Fibroblast of villous mesenchyme (primary cell): ENCODE measurements at places on chromosomes 2 and 18. TPM values are rescaled to one million over a fixed set of nuclear protein-coding genes. Genes with fewer than 3 reads are reported as not detected.

- DNase-seq: peak; percentile 80
Observed at GRCh38 chr2:43387092-43388062, 161.0 kb upstream of the ZFP36L2 start.

GRCh38 chr2:162333968-162334367, 10.0 kb upstream of the GCA start:
- DNase-seq: peak; percentile 15

DNA sequence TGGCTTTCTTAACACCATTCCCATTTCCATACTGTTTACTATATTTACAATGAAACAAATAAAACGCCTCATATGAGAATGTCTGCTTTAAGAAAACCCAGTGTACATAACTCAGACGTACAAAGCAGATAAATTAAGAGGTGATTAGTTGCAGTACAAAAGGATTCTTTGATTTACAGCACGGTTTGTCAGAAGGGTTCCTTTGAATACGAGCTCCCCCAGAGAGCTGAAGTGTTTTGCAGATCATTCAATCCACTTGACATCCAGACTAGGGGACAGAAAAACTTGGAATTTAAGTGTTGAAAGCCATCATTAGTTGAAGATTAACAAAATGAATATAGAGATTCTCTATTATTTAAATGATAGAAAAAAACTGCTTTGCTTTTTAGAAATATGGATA, 72.5 kb downstream of the RAPGEF4 start:
- no peak for DNase-seq

DNA sequence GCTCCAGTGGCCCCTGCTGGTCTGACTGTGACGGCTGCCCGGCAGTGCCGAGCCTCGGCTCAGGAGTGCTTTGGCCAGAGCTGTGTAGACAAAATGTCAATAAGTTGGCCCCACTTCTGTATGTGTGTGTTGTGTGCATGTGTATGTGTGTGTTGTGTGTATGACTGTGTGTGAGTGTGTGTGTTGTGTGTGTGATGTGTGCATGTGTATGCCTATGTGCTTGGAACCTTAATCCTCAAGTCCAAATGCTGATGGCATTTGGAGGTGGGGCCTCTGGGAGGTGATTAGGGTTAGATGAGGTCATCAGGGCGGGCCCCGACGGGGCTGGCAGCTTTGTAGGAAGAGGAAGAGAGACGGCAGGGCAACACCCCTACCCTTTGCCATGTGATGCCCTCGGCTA, 269.0 kb downstream of the DCDC2C start:
- no peak for DNase-seq

DNA sequence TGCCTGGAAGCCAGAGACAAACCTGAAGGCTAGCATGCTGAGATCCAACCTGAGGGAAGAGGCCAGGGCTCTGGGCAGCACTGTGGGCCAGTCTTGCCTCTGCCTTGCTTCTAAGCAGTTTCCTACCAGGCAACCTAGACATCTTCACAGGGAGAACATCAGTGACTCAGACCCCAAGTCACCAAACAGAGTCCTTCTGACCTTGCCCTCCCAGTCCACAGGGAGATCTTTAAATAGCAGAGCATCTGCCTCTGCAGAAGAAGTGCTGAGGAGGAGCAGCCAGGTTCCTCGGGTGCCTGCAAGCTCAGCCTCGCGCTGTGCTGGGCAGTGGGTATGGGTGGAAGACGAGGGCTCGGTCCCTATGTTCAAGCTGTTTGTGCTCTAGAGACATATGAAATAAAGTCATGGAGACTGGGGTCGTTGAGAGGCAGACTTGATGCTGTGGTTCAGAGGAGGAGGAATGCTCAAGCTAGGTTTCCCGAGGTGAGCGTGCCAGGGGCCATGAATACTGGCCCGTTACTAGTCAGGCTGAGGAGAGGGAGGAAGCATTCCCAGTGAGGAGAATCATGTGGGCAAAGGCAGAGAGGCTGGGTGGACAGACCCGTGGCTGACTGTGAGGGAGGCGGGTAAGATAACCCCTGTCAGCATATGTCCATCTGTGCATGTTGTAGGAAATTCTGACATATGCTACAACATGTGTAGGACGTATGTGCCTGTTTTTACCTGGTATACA, 66.5 kb downstream of the BOLA3 start:
- no peak for DNase-seq

DNA sequence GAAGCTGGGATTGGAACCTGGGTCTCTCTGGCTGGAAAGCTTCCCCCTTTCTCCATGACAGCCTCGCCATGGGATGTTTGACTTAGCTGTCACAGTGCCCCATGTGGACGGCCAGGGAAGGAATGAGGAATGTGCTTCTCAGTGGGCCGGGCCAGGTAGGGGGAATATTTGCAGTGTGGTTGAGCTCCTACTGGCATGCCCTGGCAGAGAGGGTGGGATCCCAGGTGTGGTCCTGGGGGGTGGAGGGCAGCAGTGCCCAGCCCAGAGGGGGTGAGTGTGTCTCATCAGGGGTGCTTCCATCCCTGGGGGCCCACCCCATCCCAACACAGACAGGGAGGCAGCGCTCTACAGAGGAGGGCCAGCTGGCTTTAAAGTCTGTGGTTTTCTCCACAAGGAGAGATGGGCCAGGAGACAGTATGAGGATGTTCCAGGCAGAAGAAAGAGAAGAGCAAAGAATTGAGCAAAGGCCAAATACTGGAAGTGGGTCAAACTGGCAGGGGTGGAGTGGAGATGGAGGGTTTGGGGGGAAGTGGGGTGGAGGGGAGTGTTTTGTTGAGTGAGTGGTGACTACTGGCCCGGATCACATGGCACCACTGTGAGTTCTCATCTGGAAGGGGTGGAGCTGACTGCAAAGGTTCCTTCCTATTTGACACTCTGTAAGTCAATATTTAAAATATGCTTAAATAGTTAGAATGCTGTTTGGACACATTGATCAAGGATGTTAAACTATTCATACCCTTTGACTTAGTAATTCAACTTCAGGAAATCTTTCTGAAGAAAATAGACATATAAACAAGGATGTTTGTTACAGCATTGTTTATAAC, 94.0 kb downstream of the MYCN start:
- DNase-seq: no peak

DNA sequence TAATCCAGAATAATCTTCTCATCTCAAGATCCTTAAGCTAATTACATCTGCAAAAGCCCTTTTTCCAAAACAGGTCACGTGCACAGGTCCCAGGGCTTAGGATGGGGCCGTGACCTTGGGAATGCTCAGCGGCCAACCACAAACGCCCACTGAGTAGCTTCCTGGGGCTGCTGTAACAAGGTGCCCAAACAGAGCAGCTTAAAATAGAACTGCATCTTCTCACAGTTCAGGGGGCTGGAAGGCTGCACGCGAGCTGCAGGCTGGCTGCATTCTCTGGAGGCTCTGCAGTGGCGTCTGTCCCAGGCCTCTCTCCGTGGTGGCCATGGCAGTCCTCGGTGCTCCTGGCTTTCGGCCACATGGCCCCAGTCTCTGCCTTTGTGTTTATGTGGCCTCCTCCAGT, 31.9 kb downstream of the ADI1 start:
- DNase-seq: no peak

GRCh38 chr18:48200631-48201336, 208.4 kb downstream of the ZBTB7C start:
- DNase-seq: no peak

GRCh38 chr18:32548688-32549087, 78.0 kb upstream of the GAREM1 start:
- DNase-seq: no peak

DNA sequence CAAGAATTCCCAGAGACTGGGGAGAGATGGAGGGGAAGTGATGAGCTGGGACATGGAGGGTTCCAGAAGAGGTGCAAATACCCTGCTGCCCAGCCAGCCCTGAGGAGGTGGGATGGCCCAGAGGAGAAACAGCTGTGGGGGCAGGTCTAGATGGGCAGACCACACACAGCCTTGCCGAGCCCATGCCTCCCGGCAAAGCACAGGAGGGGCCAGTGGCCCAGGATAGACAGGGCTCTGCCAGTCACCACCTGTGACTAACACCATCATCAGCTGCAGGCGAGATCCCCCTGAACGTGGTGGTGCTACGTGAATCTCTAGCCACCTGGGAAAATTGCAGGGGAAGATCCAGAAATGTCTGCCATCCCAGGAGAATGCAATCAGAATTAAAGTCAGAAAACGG, 39.4 kb downstream of the SCTR start:
- DNase-seq: no peak

- DNase-seq: no peak
Observed at GRCh38 chr2:218877331-218877730, 3.3 kb upstream of the WNT10A start.

DNA sequence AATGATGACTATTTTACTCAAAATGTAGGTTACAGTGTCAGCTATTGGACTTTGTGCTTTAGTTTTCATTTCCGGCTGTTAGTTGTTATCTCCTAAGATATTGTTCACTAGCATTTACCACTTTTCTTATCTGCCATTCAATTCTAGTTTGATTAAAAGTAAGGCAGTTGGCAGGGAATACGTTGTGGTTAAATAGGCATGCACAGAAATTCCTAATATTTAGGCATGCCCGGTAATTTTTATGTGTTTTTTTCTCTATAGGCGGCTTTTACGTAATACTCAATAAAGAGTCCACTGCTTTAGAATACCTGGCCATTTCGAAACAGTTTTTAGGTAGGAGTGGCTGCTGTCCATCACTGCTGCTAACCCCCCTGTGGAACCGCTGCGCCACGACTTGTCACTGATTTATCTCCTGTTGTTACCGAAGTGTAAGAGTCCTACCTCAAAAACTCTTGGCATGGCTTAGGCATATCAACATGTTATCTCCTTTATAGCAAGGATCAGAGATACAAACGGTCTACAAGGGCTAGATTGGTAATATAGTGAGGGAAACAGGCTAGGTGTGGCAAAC, 39.5 kb downstream of the BABAM2 start:
- no peak for DNase-seq

The MDH1B gene
- total RNA-seq: 0.64 and 1.3 TPM in 2 replicates

DNA sequence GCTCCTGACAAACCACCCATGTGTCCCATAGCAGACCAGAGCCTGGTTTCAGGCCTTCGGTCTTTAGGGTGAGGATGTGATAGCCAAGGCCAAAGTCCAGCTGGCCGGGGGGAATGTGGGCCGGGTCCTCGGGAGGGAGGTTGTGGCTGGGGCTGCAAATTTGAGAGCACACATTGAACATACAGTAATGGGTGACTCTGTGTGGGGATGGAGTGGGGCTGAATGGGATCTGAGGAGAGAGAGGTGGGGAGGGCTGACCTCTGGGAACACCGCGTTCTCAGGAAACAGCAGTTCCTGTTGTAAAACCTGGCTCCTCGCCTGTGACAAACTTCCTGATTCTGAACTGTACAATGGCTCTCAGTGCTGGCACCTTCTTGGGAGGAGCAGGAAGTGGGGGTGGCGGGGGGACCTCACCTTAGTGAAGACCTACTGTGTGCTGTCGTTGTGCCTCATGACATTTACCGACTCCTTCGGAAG, 48.8 kb downstream of the MCFD2 start:
- DNase-seq: no peak

DNA sequence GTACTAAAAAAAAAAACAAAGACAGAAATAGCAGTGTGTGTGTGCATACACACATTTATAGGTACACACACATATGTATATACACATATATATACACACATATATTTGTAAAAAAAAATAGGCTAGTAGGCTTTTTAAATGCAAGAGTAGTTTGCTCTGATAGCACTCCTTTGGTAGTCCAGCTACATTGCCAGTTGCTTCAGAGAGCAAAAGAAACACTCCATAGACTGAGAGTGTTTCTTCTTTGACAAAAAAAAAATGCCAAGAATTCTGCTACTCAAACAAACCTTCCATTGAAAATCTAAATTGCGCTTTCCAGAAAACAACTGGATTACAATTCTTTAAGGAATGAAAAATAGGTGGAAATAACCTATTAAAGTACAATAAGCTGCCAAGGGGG, 365.9 kb upstream of the GALNT5 start:
- DNase-seq: no peak

- DNase-seq: no peak
Observed at GRCh38 chr2:95401480-95401879, 1.0 kb upstream of the FAHD2A start.

GRCh38 chr2:238638100-238638981, 209.5 kb upstream of the TWIST2 start:
- DNase-seq: no peak

GRCh38 chr2:205276116-205276777, 406.1 kb upstream of the NRP2 start:
- DNase-seq: no peak

The MDH1 gene
- 164 and 189 TPM in 2 replicates for total RNA-seq

The C2orf92 gene
- total RNA-seq: 2.6 and 6.0 TPM in 2 replicates

GRCh38 chr2:134758633-134759032, 39.8 kb upstream of the TMEM163 start:
- DNase-seq: no peak

GRCh38 chr2:54797307-54797706, 73.8 kb downstream of the EML6 start:
- no peak for DNase-seq

DNA sequence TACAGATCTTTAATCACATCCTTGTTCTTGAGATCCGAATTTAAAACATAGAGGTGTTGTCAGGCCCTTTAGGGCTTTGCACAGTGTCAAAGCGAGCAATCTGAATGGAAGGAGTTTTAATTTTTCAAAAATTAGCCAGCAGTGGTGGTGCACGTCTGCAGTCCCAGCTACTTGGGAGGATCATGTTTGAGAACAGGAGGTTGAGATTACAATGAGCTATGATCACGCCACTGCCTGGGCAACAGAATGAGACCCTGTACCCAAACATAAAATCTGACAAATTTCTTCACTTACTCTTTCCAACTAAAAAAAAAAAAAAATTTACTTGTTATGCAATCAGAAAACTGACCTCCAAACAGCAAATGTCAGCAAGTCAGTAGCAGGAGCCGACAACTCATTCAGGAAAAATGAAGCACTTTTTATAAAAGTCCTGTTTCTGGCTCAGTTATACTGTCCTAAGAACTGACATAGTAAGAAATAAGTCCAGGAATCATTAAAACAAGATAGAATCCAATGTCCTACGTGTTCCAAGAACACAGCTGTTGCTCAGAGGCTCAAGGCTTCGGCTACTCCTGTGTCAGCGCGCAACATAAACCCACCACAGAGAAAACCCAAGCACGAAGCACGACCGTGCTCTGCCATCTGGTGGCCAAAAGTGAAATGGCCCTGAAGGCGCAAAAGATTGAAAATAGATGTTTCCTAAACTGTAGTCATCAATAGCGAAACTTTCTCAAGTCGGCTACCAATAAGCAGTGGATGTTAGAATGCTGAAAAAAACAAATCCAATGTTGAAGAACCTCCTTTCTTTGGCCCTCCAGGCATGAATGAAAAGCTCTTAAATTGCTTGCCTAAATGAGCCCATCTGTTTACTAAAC, 138.1 kb downstream of the INO80D start:
- peak; percentile 82 for DNase-seq

DNA sequence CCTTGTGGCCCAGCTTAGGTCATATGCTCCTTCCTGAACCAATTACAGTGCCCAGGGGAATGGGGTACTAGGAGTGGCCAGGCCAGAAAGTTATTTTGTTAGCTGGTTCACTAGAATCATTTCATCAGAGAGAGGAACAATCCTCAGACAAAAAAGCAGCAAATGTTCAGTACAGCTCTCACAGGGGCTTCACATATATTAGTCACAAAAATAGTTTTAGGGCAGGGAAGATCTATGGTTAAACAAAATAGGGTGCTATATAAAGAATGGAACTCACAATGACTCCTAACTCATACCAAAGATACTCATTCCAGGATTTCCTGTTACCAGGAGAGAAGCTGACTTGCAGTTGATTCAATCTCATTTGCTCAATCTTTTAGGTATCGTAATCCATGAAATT, 71.0 kb downstream of the CWC22 start:
- no peak for DNase-seq

GRCh38 chr2:159613651-159614285, 2.6 kb downstream of the BAZ2B start:
- peak; percentile 52 for DNase-seq

The ERBB4 gene
- total RNA-seq: under 0.01 TPM in 1 of 2 replicates, not detected in the other

The TYMS gene
- total RNA-seq: 11.9 and 15.1 TPM in 2 replicates

The SCN9A gene
- total RNA-seq: 43.5 and 72.1 TPM in 2 replicates
